ENCODE measurements at places on chromosomes 13 and 19.

GRCh38 chr19:14401468-14402195 is 17.5 kb downstream of the DDX39A start:
- no peak for DNase-seq

DNA sequence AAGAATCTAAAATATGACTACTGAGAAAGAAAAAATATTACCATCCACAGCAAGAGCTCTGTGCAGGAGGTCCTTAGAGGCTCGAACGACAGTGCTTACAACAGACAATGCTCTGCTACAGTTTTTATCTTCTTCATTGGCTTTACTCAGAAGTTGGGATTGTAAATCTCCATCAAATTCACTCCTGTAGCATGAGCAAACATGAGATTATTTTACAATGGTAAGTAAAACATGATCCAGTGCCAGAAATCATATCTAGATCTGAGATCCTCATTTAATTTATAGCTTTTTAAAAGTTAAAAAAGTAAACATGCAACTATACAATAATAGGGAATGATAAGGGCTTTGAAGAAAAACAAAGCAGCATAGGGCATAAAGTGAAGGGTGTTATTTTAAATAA is 144.5 kb upstream of the FBXL3 start:
- DNase-seq, result no peak

DNA sequence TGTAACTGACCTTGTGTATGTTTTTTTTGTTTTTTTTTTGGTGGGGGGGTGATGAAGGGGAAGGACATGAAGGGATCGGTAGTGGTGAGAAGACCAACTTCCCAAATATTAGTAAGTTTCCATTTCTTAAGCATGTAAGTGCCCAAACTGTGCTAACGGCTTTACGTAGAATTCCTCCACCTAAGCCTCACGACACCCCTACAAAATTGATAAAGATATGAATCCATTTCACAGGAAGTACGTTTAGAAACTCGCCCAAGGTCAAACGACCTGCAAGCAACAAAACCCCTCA is 649 bp downstream of the UQCRFS1 start:
- DNase-seq, result no peak

DNA sequence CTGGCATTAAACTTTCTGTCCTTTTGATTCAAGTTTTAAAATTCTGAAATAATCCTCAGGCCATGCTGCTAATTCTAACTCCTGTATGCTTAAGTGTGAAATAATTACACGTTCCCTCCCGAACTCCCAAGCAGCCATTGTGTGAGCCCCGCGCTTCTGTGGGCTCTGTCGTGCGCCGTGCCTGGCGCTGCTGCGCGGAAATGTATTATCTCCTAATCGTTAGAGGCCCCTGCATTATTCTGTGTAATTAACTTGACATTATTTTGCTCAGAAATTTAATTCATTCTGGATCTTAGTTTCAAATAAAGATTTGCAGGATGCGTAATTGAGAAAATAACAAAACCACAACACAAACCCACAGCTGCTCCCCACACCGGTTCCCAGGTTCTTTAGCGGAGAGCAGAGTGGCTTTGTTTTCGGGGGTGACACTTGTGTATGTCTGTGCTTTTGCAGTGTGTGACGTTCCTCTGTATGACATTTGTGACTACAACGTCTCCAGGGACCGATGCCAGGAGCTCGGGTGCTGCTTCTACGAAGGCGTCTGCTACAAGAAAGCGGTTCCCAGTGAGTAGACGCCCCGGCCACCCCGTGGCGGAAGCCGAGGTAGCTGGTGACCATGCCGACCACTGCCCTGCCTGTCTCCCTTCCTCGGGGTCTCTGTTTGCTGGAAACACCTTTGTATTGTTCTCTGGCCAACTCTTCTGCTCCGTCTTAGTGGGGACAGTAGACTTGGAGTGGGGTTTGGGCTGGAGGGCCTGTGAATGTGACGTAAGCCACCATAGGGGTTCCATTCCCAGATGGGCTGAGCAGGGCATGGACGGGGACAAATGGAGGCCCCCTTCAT is 7.5 kb downstream of the TEX29 start:
- no peak for DNase-seq
